HT1080 (cell line): ENCODE measurements at places on chromosomes 16 and 17. TPM values are rescaled to one million over a fixed set of nuclear protein-coding genes. Genes with fewer than 3 reads are reported as not detected.
A peak's percentile ranks its signal among the peaks of the same experiment; 100 is the strongest.

NLGN2 gene
- total RNA-seq = 6.1 and 7.4 TPM in 2 replicates

CCL11 gene
- total RNA-seq = not detected in 2 replicates

IL17C gene
- total RNA-seq = not detected in 2 replicates

CCDC144A gene
- 0.10 TPM in 1 of 2 replicates, not detected in the other for total RNA-seq

FDXR gene
- total RNA-seq = 46.9 and 48.7 TPM in 2 replicates

FAM234A gene
- total RNA-seq = 37.9 and 43.5 TPM in 2 replicates

SRL gene
- total RNA-seq = not detected in 2 replicates

DNA sequence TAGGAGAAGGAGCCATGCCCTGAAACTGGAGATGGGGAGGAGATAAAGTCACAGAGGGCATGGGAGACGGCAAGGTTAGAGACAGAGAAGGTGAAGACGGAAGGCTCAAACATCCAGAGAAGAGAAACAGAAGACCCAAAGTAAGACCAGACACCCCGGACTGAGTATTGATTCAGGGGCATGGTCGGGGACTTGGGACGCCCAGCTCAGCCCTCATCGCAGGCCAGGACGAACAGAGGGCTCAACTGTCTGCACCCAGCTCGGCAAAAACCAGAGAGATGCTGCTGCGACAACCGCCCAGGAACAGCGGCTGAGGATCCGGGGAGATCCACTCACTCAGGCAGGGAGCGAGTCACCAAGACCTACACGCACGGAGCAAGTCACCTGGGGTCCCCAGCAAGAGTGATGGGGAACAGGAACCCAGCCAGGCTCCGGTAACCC is 999 bp downstream of the XYLT1 start:
- no peak for DNase-seq

GRCh38 chr16:48813485-48813884 is 203.5 kb upstream of the N4BP1 start:
- no peak for DNase-seq

- peak; percentile 96 for DNase-seq
Observed at GRCh38 chr17:66494023-66494803, 191.8 kb downstream of the PRKCA start.

DNA sequence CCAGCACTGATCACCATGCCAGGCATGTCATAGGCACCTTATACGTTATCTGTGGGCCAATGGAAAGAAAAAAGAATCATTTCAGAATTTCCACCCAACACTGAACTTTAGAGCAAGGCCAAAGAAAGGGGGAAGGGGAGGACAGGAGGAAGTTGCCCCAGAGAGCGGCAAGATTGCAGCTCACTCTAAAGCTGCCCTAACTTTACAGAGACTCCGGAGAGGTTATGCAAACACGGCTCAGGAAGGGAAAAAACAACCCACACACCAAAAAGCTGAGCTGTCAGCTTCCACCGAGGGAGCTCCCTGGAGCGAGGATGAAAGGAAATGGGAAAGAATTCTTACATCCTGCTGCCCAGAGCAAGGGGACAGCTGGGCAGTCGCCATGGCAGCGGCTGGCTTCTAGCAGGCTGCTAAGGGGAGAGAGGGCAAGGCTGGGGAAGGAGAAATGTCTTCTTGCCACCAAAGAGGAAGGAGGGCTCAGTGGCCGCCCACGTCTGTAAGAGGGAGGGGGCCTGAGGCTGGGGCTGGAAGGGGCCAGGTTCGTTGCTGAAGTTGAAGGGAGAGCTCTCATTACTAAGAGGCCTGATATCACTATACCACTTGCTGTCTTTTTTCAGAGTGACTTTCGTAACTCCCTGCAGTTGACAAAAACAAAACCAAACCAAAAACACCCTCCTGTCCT is 18.2 kb downstream of the COTL1 start:
- peak; percentile 93 for DNase-seq

- DNase-seq = no peak
Observed at GRCh38 chr17:63170795-63171194, 204.8 kb downstream of the TANC2 start.

GRCh38 chr17:37506678-37507077 is 17.0 kb downstream of the DUSP14 start:
- peak; percentile 51 for DNase-seq

- DNase-seq = no peak
Observed at GRCh38 chr16:57081744-57082143, 10.6 kb upstream of the CPNE2 start.

- no peak for DNase-seq
Observed at GRCh38 chr17:21677911-21678310, 14.4 kb upstream of the KCNJ18 start.

DNA sequence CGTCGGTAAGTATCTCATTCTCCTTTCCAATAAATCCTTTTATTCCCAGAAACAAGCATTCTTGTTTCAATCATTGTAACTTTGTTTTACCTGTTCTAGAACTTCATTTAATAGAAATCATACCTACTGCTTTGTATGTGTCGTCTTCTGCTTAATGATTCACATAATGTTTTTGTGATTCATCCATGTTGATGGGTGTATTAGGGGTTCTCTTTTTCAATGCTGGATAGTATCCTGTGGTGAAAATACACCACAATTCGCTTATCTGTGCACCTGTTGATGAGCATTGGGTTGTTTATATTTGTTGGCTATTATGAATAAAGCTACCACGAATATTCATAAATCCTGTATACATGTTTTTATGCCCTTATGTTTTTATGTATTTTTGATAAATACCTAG is 703.2 kb downstream of the MAF start:
- DNase-seq = no peak

- DNase-seq = peak; percentile 19
Observed at GRCh38 chr16:85477801-85478363, 135.2 kb upstream of the GSE1 start.

DNA sequence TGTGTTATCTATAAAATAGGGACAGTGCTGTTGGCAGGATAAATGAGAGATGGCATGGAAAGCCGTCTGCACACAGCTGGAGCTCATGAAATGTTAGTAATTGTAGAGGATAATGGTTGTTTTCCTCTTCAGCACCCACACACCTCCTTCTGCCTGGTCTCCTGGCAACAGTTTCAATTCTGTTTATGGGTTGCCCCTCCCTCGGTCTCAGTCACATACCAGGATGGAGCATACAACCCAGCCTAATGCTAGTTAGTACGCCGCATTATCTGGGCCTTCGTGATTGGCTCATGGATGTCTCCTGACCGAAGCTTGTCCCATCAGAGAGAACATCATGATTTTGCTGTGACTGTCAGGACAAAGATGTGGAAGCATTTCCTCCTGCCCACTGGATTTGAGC is 126.2 kb upstream of the WSCD1 start:
- no peak for DNase-seq

- DNase-seq = no peak
Observed at GRCh38 chr17:77462090-77462489, 321.3 kb downstream of the SEC14L1 start.

- no peak for DNase-seq
Observed at GRCh38 chr17:72971226-72971880, 121.1 kb downstream of the SLC39A11 start.

DNA sequence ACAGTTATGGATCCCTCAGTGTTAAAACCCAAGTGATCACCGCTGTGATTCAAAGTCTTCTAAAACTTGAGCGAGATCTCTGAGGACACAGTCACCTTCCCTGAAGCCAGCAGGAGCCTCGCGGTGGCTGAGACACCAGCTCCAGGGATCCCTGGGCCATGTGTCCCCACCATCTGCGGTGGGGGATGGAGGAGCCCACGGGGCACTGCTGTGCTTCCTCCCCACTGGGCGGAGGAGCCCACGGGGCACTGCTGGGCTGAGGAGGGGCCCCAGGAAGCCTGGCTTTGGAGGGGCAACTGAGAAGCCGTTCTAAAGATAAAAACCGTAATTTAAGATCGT is 65.7 kb upstream of the METRNL start:
- DNase-seq = no peak

DNA sequence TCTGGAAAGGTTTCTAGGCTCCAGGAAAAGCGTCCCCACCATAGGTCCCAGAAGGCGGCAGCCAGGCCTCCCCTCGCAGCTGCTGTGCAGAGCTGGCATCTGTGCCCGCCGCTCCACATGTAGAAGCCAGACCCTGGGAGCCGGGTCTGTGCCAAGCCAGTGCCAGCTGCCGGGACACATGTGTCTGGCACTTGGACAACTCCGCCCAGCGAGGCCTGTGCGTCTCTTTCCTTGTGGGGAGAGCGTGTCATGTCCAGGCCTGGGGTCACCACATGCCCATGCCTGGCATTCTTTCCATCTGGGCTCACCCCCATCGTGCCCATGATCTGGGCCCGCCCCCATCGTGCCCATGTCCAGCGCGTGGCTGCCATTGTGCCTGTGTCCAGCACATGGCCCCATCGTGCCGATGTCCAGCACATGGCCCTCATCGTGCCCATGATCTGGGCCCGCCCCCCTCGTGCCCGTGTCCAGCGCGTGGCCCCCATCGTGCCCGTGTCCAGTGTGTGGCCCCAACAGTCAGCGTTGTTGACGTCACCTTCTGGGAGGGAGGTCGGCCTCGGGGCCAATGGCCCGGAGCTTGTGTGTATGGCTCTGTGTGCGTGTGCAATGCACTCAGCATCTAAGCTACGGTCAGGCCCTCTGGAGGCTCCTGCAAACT is 13.3 kb upstream of the ACSF3 start:
- no peak for DNase-seq

DNA sequence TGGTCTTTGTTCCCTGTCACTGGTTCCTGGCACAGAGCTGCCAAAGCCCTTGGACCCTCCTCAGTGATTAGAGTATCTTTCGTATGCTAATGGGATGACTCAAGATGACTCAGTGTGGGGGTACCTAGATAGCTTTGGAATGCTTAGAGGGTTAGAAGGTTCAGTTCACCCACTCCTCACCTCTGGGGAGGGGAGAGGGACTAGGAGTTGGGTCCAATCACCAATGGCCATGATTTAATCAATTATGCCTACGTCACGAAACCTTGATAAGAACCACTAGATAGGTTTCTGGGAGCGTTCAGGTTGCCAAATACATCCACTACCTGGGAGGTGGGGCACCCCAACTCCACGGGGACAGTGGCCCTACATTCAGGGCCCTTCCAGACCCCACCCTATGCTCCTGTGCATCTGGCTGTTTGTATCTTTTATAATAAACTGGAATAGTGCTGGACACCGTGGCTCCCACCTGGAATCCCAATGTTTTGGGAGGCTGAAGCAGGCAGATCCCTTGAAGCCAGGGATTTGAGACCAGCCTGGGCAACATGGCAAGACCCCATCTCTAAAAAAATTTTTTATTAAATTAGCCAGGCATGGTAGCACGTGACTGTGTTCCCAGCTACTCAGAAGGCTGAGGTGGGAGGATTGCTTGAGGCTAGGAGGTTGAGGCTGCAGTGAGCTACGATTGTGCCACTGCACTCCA is 29.2 kb upstream of the LITAF start:
- no peak for DNase-seq

DNA sequence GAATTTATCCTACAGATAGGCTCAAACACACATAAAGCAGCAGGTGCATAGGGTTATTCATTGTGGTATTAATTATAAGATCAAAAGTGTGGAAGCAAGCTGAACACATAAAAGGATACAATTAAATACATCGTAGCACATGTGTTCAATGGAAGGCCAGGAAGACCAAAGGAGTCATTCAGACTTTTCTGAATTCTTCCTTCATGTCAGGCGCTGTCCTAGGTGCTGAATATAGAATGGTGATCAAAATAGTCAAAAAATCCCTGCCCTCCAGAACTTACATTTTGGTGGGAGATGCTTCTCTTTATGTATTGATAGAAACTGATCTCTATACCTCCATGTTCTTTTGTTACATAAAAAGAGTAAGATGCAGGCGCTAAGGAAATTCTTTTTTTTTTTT is 439.0 kb upstream of the ASIC2 start:
- DNase-seq = no peak

- DNase-seq = no peak
Observed at GRCh38 chr17:73782231-73782630, 138.0 kb upstream of the SDK2 start.

- no peak for DNase-seq
Observed at GRCh38 chr17:9021992-9022572, 772 bp downstream of the NTN1 start.

- no peak for DNase-seq
Observed at GRCh38 chr17:73029991-73030390, 62.5 kb downstream of the SLC39A11 start.

DNA sequence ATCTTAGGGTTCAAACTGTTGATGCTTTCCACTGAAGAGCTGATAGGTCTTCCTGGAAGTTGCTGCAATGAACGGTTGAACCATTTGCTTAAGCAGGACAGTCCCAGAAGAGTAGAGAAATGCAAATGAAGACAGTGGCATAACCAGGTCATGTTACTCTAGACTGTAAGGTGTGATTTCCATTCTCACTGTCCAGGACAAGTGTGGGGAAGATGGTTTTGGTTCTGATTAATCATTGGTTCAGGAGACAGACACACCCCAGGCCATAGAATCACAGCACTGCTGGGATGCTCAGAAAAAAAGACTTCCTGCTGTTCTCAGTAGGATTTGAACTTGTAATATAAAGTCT is 34.8 kb upstream of the XYLT2 start:
- no peak for DNase-seq

DNA sequence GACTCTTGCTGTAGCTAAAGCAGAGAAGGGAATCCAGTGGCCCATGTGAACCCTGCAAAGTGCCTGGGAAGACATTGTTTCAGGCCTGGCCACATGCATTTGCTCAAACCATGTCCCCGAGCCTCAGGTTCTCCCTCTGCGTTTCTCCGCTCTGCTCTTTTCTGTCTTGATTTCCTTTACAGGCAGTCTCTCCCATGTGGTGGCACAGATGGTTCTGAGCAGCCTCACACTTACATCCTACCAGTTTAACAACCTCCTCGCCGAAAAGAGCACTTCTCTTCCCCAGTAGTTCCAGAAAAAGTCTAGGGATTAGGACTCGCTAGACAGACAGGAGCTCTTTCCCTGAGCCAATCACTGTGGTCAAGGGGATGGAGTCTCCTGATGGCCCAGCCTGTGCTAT is 28.3 kb upstream of the MYH10 start:
- no peak for DNase-seq
